Stimulated activated CD4-positive, alpha-beta T cell treated with anti-CD3 and anti-CD28 coated beads, Interleukin-1b, Interleukin-23, amount 100 ng/mL, for 1 hour (primary cell): ENCODE measurements at places on chromosomes 2 and 18.

- no peak for DNase-seq
These were observed 27.7 kb upstream of the MAPRE3 start for GRCh38 chr2:26942543-26943295.

- no peak for DNase-seq
These were observed 7.8 kb upstream of the RAB31 start for GRCh38 chr18:9700261-9700796.

- DNase-seq, result no peak
These were observed 377.3 kb downstream of the LNPK start for GRCh38 chr2:175624785-175625184.

GRCh38 chr2:61179701-61180639 is 18.0 kb downstream of the C2orf74 start:
- DNase-seq, result no peak

DNA sequence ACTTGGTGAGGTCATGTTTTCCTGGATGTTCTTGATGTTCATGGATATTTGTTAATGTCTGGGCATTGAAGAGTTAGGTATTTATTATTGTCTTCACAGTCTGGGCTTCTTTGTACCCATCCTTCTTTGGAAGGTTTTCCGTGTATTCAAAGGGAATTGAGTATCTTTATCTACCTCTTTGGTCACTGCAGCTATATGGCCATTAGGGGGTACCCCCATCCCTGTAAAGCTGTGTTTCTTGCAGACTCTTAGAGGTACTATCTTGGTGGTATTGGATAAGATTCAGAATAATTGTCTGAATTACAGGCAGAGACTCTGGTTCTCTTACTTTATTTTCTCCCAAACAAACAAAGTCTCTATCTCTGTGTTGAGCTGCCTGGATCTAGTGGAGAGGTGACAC is 401.6 kb upstream of the FSIP2 start:
- DNase-seq, result no peak

- DNase-seq, result no peak
These were observed 41.0 kb downstream of the SP110 start for GRCh38 chr2:230178546-230179485.

DNA sequence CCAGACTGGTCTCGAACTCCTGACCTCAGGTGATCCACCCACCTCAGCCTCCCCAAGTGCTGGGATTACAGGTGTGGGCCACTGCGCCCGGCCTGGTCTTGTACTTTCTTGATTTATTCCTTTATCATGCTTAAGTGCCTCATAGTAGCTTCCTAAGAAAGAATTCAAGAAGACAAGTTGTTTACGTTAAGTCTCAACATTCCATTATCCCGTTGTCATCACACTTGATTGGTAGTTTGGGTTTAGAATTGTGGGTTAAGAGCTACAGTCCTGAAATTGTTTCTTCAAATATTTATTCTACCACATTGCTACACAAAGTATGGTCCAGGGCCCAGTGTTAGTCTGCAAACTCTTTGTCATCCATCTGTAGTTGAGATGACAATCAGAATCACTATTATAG is 194.0 kb downstream of the VWC2L start:
- DNase-seq, result no peak

- no peak for DNase-seq
These were observed 148.2 kb upstream of the GLI2 start for GRCh38 chr2:120587279-120587996.
